Globus pallidus (tissue), 1 donor: ENCODE measurements at places on chromosomes 5 and 9.

DNA sequence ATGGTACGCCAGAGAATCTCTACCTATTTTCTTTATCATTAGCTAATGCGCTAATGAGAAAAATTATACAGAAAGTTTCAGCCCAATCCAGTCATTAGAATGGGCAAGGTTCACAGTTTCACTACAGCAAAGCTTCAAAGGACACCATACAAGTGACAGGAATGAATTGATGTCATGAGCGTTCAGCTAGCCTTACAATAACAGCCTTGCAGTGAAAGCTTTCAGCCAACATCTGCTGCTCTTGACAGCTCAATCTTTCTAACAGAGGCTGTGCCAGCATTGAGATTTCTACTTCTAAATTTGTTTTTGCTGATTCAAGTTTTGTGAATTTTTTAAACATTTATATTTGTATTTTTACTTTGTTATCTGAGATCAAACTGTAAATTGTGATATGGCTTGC, 302.4 kb upstream of the FAM174A start:
- DNase-seq: no peak

- no peak for DNase-seq
Observed at GRCh38 chr9:114518599-114519022, 13.3 kb upstream of the WHRN start.

GRCh38 chr5:142772446-142773293, 2.5 kb downstream of the ARHGAP26 start:
- no peak for DNase-seq

GRCh38 chr9:74379718-74380117, 117.4 kb upstream of the RORB start:
- peak; percentile 1 for DNase-seq

DNA sequence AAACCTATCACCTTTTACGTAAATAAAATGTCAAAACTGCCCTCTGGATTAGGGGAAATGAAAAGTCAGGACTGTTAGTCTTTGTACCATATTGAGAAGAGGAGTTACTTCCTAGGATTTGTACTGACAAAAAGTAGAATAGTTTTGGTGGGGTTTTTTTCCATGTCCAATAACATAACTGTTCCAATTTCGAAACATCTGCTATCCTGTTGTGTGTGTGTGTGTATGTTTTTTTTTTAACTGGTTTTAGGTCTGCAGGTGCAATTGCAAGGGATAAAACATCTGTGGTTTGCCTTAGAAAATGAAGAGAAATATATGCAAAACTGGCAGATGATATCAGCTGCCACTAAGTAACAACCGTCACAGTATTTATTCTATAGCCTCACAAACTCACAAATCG, 506.8 kb downstream of the NFIB start:
- no peak for DNase-seq

DNA sequence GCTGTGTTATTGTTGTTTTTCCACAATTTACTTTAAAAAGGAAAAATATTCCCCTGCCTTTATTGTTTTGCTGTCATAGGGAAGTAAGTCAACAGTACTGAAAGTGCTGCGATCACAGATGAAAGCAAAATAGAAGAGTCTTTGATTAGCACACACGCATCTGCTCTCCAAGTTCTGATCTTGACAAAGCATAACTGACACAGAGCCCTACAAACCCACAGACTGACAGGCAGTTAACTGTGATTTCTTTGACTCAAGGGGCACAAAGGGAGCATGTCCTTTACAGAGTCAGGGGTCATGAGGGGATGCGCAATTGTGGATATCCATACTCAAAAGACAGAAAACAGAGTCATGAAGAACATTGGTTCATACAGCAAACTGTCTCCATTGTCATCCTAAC, 123.7 kb downstream of the SNCAIP start:
- DNase-seq: peak; percentile 61

DNA sequence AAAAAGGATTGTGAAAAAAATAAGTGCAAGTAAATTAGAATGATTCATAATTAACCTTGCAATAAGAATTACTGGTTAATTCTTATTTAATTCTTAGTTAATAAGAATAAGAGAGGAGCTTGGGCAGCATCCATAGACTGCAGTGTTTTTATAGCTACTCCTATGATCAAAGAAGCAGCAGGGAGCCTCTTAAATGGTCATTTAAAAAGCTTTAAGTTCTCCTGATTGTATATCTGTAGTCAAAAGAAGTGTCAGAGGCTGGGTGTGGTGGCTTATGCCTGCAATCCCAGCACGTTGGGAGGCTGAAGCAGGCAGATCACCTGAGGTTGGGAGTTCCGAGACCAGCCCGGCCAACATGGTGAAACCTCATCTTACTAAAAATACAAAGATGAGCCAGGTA, 14.4 kb downstream of the ACER2 start:
- DNase-seq: no peak

GRCh38 chr5:18403141-18403540, 768.9 kb downstream of the TAF11L14 start:
- no peak for DNase-seq

GRCh38 chr5:137619191-137619870, 116.6 kb downstream of the KLHL3 start:
- peak; percentile 46 for DNase-seq

DNA sequence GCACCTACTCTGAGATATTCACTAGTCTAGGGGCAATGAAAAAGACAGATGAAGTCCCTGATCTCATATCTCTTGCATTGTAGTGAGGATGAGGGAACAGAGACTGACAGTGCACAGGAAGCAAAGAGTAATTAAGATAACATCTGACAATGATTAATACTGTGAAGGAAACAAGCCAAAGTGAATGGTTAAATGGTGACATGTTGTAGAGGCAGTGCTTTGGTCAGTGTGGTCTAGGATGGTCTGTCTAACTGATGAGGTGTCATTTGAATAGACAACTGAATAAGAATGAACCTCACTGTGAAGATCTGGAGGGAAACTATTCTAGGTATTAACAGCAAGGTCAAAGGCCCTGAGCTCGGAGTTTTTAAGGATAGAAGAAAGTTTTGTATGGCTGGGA, 333.3 kb upstream of the GRIA1 start:
- no peak for DNase-seq

DNA sequence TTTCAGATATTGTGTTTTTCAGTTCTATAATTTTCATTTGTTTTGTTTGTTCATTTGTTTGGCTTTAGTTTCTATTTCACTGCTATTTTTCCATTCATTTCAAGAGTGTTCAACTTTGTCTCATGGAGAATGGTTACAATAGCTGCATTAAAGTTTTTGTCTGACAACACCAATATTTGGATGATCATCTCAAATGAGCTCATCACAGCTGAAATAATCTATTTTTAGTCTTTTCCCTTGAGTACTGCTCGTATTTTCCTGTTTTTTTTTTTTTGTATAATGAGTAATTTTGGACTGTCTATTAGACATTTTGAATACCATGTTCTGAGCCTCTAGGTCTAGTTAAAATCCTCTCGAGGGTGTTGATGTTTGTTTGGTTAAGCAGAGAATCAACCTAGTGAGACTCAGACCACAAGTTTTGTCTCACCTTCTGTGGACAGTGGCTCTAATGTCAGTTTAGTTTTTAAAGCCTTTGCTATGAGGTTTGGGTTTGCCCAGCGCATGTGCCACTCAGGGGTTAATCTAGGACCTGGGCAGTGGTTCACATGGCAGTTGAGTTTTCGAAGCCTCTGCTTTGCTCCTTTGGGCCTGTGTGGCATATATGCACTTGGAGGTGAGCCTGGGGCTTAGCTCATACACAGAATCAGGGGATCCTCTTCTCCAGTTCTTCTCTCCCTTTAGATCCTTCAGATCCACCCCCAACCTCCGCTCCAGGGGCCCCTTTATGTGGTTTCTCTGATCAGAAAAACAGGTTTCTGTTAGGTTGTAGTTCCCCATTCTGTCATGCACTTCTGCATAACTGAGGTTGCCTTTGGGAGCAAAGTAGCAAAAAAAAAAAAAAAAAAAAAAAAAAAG, 79.8 kb downstream of the ARSB start:
- DNase-seq: no peak

- DNase-seq: no peak
Observed at GRCh38 chr5:109354761-109355160, 55.0 kb downstream of the PJA2 start.

DNA sequence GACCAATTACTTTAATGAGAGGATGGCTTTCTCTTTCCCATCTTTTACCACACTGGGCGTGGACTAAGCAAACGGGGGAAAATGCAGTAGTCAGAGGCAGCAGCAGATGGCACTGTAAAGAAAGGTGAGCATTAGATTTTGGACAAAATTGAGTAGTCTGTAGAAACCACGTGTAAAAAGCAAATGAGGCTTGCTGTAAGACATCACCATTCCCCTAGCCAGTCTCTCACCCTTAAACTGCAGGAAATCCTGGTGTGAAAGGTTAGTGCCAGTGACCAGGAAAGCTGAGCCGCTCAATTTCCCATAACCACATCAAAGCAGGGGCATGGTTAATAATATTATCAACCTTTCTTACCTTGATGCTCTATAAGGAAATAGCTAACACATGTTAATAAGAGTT, 31.8 kb downstream of the SPATA31C2 start:
- no peak for DNase-seq

DNA sequence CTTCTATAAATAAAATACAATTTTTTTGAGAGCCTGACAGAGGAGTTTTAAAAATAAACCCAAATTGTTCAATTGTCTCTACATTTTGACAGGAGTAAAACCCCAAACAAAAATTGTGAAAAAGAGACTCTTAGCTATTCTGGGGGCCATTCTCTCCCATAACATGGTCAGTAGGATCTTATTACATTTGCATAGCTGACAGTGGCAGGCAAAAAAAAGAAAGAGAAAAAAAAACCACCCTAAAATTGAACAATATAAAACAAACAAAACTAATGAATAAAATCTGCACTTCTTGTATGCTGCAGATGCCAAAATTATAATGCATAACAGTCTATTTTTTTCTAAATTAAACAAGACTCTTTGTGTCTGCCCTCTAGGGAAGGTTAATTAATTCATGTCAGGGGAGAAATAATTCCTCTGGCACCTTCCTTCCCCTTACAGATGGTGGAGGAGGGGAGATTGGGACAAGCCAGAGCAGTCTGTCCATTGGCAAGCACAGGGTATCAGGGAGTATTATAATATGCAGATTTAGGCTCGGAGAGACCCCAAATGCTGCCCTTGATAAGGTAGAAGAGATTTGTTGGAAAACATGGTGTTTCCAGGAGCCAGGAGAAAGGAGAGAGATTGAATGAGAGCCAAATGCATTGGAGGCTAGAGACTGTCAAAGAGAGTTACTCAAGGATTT, 79.7 kb upstream of the CDH6 start:
- no peak for DNase-seq

GRCh38 chr9:108967916-108968315, 33.7 kb downstream of the ABITRAM start:
- DNase-seq: no peak

DNA sequence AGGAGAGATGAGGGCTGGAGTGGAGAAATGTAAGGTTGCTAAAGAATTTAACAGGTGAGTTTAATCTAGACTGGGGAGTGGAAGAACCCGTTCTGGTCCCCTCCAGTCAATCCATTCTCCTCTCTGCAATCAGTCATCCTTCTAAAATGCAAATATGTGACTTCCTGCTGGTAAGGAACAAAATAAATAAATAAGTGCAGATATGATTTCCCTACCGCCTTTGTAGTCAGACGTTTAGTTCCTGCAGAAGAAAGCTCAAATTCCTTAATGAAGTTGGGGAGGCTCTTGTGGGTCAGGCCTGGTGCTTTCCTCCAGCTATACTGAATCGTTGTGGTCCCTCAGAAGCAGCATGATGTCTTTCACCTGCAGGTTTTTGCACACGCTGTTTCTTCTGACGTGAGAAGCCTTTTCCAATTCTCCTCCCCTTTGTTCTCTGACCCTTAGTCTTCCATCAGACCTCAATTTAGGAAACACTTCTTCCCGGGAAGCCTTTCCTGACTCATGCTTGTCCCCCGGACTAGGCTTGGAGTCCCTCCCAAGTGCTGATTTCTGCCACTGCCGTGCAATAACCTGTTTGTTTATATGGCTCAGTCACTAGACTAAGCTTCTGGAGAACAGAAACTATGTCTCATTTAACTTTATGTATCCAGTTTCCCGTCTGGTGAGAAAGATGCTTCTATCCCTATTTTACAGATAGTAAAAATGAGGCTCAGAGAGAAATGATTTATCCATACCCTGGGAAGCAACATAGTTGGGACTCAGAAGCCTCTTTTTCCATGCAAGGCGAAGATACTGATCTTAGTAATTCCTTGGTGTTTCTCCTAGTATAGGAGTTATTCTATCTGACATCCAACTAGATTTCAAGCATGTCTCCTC, 1.3 kb downstream of the ATP6V1G1 start:
- DNase-seq: no peak

GRCh38 chr5:80990971-80991370, 30.8 kb downstream of the RASGRF2 start:
- no peak for DNase-seq

DNA sequence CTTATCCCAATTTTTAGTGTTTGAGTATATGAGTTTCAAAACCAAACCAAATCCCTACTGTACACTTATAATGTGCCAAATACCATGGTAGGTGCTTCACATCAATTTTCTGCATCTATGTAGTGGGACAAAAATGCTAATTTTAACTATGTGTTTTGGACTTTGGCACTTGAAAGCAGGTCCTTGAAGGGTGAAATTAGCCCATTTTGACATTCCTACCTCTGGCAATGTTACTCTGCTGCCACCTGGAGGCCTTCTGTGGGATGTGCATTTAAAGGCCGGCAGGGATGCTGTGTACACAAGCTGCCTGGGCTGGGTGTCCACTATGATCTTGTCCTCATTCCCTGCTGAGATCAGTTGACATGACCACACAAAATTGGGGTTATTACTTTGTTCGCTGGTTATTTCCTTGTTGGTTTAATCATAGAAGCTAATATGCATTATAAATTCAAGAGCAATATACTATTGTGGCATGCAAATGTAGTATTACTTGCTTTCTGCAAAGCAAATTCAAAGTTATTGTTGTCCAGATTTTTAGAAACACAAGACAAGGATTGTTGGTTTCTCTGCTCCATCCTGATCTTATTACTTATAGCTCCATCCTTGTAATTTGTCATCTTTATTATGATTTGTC, 166.8 kb downstream of the ARHGEF28 start:
- DNase-seq: peak; percentile 63

DNA sequence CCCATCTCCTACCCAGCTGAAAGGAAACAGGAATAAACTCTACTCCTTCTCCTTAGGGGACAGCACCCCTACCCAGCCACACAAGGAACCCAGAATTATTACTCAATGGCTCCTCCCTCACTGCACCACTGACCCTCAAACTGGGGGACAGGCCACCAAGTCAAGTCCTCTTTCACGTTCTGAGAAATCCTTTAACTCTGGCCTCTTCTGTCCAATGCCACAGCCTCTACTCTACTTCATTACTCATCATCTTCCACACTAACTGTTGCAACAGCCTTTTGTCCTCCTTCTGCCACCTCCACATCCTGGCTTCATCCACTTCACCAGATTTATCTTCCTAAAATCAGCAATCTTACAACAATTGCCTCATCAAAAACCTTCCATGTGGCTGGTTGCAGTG, 6.8 kb downstream of the TTC39B start:
- no peak for DNase-seq

- no peak for DNase-seq
Observed at GRCh38 chr9:127569886-127570401, 42.1 kb upstream of the STXBP1 start.

- no peak for DNase-seq
Observed at GRCh38 chr5:135707302-135707701, 127.2 kb upstream of the SLC25A48 start.

- DNase-seq: no peak
Observed at GRCh38 chr5:150242251-150242894, 47.2 kb downstream of the CAMK2A start.
